ENCODE measurements at places on chromosomes 5 and 9.

DNA sequence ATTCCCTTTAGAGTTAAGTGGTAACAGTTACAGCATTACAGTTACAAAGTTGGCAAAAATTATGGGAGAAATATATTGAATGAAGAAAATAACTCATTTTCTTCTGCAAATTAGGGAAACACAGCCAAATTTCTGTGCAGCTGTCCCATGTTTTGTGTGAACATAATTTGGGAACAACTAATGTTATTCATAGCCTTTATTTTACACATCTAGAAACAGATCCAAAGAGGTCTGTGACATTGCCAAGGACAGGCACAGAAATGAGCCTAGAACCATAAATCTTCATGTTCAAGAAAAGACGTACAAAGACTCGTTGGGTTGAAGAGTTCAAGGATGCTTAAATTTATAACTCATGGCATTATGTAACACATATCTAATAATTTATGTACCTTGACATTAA is 114.1 kb upstream of the TXNDC8 start:
- no peak for DNase-seq

- peak; percentile 28 for DNase-seq
Measured at GRCh38 chr5:151675611-151676313, 11.0 kb downstream of the SPARC start.

GRCh38 chr9:102185371-102185770 is 446.9 kb upstream of the GRIN3A start:
- DNase-seq, result no peak

DNA sequence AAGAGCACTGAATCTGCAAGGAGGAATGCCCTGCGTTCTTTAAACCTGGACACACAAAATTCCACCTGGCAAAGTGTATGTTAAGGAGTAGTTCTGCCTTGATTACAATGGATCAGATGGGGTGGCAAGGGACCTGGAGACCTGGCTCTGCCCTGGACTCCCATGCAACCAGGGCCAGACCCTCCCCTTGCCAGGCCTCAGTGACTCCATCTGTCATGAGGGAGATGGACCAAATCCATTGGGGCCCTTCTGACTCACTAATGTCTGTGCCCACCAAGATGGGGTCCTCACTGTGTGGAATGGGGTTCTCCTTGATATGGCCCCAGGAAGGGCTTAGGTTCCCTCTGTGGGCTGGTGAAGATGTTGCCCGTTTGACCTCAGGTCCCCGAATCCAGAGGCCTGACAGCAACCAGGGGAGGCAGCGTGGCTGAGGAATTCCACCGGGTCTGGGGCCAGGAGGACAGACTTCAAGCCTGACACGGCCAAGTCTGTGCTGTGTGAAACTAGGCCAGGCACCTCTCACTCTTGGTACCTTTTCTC is 100.3 kb downstream of the PAX5 start:
- DNase-seq, result no peak

DNA sequence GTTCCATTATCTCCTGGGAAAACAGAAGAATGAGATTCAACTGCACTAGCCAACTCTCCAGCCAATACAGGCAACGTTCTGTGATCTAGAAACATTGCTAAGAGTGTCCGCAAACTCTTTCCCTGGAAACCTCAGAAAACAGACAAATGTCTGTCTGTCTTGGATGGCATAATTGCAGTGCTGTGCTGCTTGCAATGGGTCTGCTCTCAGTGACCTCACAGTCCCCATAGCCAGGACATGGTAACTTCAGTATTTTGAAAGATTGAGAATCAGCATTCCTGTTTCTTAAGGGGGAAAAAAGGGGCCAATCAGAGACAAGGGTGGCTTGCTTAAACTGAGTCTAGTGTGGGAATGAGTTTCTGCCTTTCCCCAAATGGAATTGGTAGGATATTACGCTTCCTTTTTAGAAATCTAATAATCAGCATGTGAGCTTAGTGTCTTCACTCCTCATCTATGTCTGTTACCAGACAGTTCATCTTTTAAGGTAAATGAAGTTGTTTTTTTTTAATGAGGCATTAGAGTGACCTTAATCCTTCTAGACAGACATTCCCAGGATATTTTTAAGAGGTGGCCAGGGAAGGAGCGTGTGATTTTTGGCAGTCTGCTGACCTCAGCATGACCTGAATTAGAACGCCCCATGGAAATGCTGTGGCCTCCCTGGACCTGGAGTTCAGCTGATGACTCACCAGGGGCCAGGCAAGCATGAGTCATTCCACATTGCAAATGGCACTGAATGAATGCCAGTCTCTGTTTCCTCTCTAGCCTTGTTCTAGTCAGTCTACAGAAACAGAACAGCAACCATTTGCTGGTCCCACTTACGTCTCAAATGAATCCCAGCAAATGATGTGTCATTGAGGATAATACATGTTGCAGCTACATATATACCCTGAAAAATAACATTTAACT is 210.2 kb upstream of the ACTBL2 start:
- peak; percentile 36 for DNase-seq

DNA sequence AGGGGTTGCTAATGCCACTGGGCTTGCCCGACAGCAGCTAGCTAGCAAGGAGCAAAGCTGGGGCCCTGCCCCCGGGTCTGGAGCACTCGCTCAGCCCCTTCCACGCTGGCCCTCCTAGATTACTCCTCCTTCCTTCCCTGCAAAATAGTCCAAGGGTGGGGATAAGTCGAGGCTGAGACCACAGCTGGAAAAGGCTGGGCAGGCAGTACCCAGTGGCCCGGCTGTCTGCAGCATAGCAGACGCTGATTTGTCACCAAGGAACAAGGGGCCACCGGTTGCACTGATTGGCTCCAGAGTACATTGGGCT is 73.9 kb downstream of the ADAMTS2 start:
- no peak for DNase-seq

- no peak for DNase-seq
Measured at GRCh38 chr5:1107167-1108022, 4.5 kb downstream of the SLC12A7 start.

DNA sequence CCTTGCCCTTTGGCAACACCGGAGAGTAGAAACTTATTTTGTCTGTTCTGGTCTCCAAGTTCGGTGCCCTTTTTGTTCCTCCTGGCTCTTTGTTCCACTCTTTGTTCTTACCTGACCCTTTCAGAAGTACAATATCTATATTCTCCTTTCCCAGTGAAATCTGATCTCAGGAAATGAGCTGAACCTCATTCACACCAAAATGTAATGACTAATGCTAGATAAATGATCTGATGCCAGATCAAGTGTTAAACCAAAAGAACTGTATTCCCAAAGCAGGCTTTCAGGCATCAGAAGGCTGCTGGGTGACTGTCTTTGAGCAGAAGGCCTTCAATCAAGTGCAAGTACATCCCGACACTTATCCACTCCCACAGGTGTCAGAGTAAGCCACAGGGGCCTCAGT is 156.4 kb downstream of the SPOCK1 start:
- DNase-seq, result no peak

DNA sequence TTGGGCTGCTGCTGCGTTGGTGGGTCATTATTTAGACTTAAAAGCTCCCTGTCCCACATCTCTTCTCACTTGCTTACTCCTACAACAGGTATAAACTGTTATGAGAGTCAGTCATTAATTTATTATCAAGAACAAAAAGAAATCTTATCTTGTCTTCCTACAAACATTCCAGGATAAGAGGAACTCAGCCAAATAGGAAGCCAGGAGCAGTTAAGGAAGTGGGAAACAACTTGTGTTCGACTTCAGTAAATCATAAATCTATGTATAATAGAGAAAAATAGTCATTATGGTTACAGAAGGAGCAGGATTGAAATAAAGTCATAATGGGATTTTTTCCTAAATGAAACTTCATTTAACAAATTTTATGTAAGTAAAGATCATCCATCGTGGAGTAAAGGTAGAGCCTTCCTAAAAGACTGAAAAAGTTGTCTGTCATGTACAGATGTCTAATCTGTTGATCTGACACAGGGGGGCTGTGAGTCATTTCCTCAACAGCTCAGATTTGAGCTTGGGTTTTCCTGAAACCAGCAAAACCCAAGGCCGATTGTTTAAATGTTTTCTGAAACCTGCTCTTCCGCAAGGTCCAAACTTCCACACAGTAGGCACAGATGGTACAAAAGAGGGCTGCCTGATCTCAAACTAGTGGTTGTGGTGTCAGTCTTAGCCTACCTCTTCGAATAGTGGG is 25.3 kb upstream of the LRRTM2 start:
- peak; percentile 78 for DNase-seq

DNA sequence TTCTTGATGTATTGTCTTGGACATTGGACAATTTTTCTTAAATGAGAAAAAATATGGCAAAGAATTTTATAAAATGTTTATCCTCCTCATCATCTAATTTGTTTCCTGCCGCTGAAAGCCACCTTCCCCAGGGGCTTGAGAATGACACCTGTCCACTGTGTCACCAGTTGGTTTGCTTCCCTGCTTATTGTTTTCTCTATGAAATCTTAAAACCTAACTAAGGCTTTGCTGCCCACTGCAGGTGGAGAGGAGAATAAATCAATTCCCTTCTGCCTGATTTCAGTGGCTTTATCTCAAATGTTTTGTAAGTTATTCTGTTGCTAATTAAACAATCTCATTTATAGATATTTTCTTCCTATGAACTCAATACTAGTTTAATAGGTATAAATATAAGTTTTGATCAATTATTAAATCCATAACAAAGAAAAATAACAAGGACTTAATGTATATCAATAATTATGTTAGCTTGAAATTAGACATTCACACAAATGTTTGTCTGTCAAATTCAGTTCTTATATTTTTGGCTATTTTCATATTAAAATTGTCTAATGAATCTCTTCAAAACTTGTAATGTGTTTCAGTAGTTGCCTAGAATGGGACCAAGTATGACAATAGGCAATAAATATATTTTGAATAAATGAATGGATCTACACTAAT is 822.5 kb downstream of the PTPRD start:
- peak; percentile 21 for DNase-seq

GRCh38 chr5:143791848-143792731 is 19.9 kb upstream of the HMHB1 start:
- DNase-seq, result no peak

DNA sequence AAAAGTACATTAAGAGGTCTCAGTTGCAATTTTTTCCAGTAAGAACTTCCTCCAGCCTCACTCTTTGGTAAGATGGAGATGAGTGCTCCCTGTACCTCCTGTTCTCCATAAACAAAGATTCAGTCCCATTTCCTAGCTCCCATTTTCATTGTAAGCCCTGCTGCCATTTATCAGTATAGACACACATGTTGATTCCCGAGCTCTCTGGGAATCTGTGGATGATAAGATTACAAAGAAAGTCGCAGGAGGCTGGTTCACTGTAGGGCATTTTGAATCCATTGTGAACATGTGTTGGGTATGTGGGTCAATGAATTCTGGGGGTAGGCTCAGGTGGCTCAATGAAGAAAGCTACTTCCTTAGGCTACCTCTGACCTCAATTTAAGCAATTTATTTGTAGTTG is 36.7 kb downstream of the RGMB start:
- no peak for DNase-seq

DNA sequence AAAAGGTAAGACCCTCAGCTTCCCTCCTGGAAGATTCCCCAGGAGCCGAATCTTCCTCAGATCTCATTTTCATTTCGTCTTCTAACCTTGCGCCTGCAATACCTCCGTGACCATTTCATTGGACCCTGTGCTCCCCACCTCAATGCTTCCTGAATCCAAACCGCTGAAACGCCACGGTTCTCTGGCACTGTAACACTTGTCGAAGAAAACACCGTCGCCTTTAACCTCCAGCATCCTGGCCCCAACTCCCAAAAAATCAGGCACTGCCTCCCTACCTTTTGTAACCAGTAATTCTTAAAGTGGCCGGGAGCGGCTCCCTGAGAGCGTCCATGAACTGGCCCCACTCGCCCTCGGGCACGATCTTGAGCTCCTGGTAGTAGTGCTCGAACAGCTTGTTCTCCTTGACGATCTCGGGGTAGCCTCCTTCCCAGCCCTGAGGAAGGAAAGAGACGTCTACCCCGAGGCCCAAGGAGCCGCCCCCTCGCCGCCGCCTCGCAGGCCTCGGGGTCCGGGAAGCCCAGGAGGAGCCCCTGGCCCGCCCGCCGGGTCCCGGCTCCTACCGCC is 438 bp downstream of the NSUN2 start:
- DNase-seq, result no peak

GRCh38 chr5:132420706-132421272 is 51.3 kb downstream of the SLC22A5 start:
- DNase-seq, result peak; percentile 67

- no peak for DNase-seq
Measured at GRCh38 chr5:125584140-125584520, 837.7 kb upstream of the ZNF608 start.
